ENCODE measurements at places on chromosomes 13 and 19.

GRCh38 chr13:93709506-93710244, 483.1 kb downstream of the GPC6 start:
- no peak for DNase-seq

DNA sequence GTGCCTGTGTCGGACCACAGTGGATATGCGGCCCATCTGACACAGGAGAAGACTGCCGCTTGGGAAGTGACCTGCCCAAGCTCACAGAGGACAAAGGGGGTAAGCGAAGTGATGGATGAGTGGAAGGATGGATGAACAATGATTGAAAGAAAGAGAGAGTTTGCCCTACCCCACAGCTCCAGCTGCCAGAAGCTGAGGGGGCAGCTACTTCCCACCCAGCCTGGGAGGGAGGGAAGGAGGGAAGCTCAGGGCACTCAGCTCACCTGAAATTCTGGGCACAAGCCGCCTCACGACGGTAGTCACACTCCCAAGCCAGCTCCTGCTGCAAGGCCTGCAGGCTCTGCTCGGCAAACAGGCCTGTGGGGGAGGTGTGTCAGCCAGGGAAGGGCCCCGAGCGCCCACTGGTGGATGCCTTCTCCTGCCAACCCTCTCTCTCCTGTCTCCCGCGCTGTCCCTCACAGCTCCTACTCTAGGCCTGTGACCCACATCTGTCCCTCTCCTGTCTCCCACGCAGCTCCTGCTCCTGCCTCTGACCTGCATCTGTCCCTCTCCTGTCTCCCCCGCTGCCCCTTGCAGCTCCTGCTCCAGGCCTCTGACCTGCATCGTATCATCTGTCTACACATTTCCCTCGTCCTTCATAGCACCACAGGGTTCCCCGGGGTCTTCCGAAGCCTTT, 12.0 kb upstream of the NUMBL start:
- no peak for DNase-seq

DNA sequence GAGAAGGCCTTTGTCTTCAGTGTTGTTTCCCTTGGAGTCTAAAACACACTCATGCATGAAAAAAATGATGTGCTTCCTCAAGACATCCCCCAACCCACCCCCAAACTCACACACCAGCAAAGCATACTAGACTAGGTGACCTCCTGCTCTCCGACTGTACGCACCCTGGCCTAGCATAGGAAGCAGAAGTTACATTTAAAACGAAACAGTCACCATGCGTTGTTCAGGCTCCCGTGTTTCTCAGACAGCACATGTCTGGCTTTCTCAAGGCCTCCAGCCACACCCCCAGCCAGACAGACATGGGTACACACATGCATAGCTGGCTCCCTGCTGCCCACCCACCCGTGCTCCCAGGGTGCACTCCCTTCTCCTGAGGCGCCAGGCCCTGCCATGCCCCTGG, 28.7 kb upstream of the C1QTNF9 start:
- peak; percentile 38 for DNase-seq

DNA sequence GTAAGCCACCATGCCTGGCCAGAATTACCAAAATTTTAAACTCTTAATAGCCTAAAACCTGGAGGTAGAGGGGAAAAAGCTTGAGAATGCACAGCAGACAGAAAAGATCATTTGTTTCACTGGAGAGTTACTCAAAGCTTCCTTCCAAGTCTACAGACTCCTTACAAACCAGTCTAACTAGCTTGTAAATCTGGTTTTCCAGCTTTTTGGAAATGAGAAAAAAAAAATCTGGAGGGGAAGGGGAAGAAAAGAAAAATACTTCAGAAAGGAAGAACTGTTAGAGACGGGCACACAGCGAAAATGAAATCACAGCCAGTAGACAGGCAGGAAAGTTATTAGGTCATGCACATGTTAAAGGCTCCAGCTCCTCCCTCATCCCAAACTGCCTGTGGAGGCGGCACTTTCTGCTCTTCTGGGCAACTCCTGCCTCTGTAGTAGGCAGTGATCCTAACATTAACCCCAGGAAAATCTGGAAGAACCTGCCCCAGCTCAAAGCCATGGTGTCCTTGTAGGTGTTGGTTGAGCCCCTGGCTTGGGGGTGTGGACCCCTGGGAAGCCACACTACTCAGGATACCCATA, 17.3 kb downstream of the PARP4 start:
- DNase-seq: no peak

DNA sequence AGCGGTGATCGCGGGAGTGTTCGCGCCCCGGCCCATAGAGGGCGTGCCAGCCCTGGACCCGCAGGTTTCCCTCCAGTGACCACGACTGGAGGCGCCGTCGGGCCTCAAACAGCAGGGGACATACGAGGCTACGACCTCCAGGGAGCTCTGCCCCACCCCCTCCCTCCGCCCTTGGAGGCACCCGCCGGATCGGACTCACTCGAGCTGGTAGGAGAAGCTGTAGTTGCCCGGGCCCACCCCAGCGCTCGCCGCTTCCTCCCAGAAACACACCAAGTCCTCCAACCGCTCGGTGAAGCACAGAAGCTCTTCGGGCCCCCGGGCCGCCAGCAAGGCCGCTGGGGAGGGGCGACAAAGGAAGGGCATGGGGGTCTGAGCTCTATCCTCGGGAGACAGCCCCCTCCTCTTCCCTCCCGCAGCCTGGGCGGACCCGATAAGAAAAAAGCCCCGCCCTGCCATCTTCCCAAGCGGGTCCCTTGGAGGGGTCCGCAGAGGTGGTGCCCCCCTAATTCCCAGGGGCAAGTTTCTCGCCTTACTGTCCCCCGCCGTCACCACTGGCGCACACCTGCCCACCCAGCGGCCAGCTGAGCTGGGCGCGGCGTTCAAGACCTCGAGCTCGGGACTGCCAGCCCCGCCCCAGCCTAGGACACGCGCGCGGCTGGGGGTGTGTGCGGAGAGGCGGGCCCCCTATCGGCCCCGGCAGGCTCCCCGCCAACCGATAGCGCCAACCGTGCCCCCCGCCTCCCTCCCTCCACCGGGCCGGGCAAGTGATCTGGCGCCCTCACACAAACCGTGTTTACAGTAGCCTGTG, 1.0 kb downstream of the EPOR start:
- DNase-seq: peak; percentile 79

DNA sequence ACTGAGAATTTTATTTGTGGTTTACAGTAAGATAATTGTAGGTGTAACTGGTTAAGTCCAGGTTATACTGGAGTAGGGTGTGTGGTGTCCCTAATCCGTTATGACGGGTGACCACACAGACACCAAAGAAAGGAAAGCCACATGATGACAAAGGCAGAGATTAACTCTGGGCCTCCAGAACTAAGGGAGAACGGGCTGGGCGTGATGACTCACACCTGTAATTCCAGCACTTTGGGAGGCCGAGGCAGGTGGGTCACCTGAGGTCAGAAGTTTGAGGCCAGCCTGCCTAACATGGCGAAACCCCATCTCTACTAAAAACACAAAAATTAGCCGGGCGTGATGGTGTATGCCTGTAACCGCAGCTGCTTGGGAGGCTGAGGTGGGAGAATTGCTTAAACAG, 10.2 kb upstream of the FUT2 start:
- DNase-seq: no peak

GRCh38 chr13:45718063-45718462, 15.9 kb downstream of the CBY2 start:
- DNase-seq: no peak

GRCh38 chr13:112696001-112696868, 6.4 kb downstream of the ATP11A start:
- DNase-seq: peak; percentile 56

DNA sequence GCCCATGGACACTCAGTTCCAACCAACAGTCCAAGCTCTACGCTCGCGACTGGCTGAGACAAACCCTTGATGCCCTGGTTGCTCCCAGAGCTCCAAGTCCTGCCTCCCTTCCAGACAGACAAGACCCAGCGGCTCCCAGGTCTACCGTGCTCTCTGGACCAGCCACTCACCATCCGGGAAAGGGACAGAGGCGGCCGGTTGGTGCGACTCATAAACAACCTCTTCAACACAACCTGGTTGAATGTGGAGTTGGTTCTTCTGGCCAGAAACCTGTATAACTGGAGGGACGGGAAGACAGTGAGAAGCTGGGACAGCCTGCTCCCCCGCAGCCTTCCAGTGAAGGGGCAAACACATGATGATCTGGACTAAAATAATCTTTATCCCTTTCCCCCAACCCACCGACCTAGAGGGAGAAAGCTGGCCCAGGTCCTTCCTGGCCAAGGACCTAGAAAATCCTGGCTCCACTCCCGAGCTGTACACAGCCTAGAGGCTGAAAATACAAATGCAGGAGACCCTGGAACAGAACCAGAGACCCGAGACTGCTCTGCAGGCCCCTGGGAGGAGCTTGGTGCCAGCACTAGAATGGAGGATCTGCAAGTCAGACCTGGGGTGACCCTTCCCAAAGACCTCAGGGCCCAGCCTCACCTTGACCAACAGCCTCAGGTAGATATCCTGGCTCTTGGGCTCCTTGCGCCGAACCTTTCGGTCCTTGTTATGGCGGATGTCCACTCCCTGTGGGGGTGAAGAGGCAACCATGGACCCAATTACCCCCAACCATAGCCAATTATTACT, 1.6 kb downstream of the RPL18 start:
- no peak for DNase-seq

DNA sequence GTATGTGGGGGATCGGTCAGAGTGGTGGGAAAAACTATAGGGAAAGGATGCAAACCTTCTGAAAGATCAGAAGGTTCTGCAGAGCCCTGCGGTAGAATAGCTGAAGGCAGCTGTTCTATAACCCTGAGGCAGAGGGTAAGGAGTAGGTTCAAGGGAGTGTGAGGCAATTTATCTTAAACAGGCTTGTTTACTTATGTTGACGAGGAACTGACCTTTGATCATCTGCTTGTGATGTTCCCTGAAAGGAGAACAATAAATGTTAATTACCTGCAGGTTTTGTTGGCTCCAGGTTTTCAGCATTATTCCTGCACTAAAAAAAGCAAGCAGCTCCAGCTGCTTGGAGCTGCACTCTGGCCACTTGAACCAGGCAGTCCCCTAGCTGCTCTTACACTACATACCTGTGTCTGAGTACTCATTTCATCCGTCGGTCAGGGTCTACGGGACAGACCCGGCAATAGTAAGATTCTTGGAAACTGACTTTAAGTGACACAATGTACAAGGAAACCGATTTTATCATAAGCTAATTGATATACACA, 202.1 kb downstream of the TBC1D4 start:
- DNase-seq: no peak

DNA sequence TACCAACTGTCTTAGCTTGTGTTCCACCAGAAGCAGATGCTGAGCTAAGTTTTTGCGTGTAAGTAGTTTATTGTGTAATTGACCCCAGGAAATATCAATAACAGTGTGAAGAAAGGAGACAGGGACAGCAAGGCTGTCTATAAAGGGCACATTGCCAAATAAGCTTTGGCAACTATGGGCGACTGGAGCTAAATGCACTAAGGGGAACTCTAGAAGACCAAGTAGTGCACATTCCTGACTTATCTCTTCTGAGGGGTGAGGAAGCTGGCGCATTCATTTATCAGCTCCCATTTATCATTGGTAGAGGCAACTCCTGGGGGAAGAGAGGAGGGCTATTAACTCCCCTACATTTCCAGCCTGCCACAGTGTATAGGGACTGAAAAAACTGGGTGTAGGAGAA, 135.0 kb downstream of the DLEU7 start:
- no peak for DNase-seq

- no peak for DNase-seq
Observed at GRCh38 chr13:98111168-98112098, 31.5 kb upstream of the FARP1 start.

Data from coronary artery (tissue), 2 donors.